SJCRH30 (cell line): ENCODE measurements at places on chromosomes 7 and 10. TPM values are rescaled to one million over a fixed set of nuclear protein-coding genes. Genes with fewer than 3 reads are reported as not detected.
A peak's percentile ranks its signal among the peaks of the same experiment; 100 is the strongest.

Gene ANLN
- total RNA-seq: 195 and 215 TPM in 2 replicates

Gene ZDHHC4
- total RNA-seq: 56.7 and 57.8 TPM in 2 replicates

Gene PDE1C
- total RNA-seq: 0.02 TPM in 1 of 2 replicates, not detected in the other

Gene ADD3
- total RNA-seq: 51.2 and 57.8 TPM in 2 replicates

GRCh38 chr10:82211346-82211745, 336.4 kb downstream of the NRG3 start:
- H3K36me3 ChIP-seq: no peaks in the 10 kb centered on the region
- no peaks in the 10 kb centered on the region for H3K4me1 ChIP-seq
- H3K27ac ChIP-seq: no peak overlapping the region
- H3K4me3 ChIP-seq: no peak overlapping the region
- H3K27me3 ChIP-seq: no peaks in the 10 kb centered on the region
- DNase-seq: no peak

DNA sequence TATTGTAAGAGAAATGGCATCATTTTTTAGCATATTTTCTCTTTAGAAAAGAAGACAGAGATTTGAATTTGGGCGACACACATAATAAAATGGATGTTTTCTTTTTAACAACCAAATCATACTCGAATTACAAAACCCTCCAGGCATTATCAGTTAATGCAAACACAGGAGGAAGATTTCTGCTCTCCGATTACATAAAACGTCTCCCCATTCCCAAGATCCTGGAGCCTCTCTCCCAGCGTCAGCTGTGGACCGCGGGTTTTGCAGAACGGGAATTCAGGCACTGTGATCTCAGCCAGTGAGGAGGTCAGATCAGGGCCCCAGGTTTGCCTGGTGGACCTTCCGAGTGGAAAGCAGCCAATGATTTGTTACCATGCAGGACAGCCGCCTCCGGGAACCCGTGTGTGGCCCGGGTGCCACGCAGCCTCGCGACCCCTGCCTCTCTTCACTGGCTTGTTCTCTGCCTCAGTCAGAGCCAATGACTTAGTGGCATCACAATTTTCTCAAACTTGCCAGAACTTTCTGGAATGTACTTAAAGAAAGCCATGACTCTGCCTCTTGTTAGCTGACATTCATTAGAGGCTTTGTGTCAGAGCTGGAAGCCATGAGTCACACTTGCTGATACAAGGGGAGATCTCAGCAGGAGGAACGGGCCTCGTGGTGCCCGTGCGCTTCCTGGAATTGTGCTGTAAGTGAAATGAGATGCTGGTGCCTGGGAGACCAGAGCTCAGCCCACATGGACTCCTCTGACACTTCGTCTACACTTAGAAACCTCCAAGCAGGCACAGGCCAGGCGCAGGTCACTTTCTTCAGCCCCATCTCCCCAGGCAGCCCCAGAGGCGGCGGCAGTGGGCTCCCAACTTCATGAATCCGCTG, 246.1 kb downstream of the KLF6 start:
- no peak overlapping the region for H3K27ac ChIP-seq
- peak; percentile 6 for DNase-seq
- H3K4me1 ChIP-seq: no peaks in the 10 kb centered on the region
- no peaks in the 10 kb centered on the region for H3K27me3 ChIP-seq

DNA sequence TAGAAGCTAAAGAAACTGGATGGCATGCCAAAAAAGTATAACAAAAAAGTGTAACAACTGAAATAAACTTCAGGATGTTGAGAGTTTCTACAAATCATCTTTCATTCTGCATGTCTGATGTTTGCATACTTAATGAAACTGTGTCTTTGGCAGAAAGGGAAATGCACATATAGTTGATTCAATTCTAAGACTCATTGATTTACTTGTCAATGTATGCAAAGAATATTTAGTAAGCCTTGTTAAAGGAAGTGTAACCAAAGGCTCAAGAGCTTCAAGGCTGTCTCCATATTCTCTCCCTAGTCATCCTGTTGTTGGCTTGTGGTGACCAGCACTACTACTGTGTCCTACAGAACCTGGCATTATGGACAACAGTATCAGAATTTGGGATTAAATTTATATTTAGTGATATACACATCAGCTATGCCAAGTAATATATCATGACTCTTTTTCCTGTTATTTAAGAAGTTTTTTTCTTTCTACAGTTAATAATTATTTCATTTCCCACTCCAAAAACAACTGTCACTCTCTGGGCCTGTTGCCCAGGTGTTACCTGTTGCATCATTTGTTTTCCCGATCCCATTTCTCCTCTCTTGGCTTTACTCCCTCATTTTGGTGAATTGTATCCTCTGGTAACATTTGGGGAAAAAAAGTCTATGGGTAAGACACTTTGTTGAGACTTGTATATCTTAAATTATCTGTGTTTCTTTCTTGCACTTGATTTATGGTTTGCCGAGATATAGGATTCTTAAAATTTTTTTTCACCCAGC, 226.6 kb upstream of the BMPER start:
- no peaks in the 10 kb centered on the region for H3K36me3 ChIP-seq
- no peak for DNase-seq
- H3K27me3 ChIP-seq: no peaks in the 10 kb centered on the region
- H3K4me1 ChIP-seq: no peaks in the 10 kb centered on the region

GRCh38 chr10:78181381-78182055, 147.9 kb downstream of the RPS24 start:
- no peaks in the 10 kb centered on the region for H3K4me1 ChIP-seq
- H3K27ac ChIP-seq: no peak overlapping the region
- DNase-seq: no peak
- no peaks in the 10 kb centered on the region for H3K36me3 ChIP-seq

DNA sequence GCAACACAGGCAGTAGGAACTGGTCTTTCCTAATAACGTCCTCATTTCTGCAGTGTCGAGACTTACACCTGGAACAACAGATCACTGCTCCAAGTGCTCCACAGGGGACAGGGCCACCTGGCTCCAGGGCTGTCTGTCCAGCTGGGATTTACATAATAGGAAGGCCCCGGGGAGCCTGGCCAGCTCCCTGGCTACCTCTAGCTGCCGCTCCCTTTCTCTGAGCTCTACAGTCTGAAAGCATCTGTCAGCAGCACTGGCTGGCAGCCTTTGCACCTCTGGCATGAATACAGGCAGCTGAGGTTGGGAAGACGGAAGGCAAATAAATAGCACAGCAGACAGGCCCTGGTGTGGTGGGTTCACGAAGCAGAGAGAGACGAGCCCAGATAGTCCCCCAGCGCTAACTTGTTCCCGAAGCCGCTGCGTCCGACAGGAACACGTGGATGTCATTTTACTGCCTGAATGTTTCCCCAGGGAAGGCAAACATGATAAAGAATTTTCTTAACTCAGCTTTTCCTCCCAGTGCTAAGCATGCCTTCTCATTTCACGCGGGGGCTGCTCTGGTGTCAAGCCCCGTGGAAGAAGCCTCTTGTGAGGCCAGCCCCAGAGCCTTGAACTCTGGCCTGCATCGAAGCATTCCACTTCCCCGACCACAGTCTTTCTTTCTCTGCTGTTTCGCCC, 105.4 kb downstream of the ITIH5 start:
- no peaks in the 10 kb centered on the region for H3K36me3 ChIP-seq
- no peak overlapping the region for H3K4me3 ChIP-seq
- H3K27me3 ChIP-seq: no peaks in the 10 kb centered on the region
- H3K4me1 ChIP-seq: no peaks in the 10 kb centered on the region
- H3K27ac ChIP-seq: no peak overlapping the region
- DNase-seq: peak; percentile 3

DNA sequence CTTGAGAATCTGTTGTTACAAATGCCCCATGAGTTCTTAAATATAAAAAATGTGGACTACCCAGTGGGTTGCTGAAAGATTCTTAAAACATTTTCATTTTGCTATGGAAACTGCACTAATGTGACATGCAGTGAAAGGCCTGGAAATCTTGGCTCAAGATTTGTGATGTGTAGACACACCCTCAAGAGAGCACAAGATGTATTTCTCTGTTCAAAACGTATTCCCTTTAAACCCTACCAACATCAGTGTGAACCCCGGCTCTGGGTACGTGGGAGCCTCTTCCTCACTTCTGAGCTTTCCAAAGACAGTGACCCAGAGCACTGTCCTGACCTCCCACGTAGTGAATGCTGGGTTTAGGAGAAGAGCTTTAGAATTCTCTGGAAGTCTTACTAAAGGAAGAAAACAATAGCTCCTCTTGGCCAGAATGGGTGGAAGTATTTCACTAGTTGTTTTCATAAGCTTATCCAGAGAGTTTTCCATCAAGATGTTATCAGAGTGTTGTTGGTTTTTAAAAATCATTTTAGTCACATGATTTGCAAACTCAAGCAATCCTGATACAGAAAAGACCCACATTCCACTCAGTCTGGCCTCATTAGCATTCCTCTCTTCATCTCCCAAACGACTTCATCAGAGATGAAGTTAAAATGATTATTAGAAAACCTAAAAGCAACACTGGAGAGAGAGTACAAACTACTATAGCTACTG, 81.5 kb upstream of the AFAP1L2 start:
- peaks cover 4% of the 10 kb centered on the region; the same call in 1 of the 2 replicates for H3K4me1 ChIP-seq
- no peak for DNase-seq
- no peaks in the 10 kb centered on the region for H3K27me3 ChIP-seq
- H3K27ac ChIP-seq: no peak overlapping the region
- peaks cover 11% of the 10 kb centered on the region for H3K36me3 ChIP-seq

GRCh38 chr7:46811529-46811928, 770.4 kb downstream of the TNS3 start:
- no peaks in the 10 kb centered on the region for H3K36me3 ChIP-seq
- peaks cover 19% of the 10 kb centered on the region for H3K4me1 ChIP-seq
- peak overlapping the region; percentile 83 for H3K27ac ChIP-seq
- DNase-seq: peak; percentile 93
- H3K27me3 ChIP-seq: no peaks in the 10 kb centered on the region
- H3K4me3 ChIP-seq: peak overlapping the region; percentile 4; the same call in 1 of the 2 replicates

- H3K27me3 ChIP-seq: no peaks in the 10 kb centered on the region
- no peaks in the 10 kb centered on the region for H3K4me1 ChIP-seq
- DNase-seq: no peak
- no peak overlapping the region for H3K27ac ChIP-seq
- no peaks in the 10 kb centered on the region for H3K36me3 ChIP-seq
These were observed 89.0 kb downstream of the AASS start for GRCh38 chr7:122055073-122055472.
